Fibroblast of skin of right biceps (primary cell): ENCODE measurements at places on chromosomes 3 and 15.

DNA sequence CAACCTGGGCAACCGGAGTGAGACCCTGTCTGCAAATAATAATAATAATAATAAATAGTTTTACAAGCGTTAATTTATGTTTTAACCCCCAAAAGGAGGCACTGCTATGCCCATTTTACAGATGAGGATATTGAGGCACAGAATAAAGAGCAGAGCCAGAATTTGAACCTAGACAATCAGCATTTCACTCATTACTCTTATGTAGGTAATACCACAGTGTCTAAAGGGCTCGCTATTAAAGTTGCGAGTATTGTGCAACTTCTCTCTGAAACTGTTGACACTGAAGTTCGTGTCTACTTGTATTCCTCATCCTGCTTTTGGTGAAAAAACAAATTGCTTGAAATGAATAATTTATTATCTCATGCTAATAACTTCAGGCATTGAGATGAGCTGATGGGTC is 2.8 kb downstream of the C2CD4A start:
- no peak for DNase-seq

DNA sequence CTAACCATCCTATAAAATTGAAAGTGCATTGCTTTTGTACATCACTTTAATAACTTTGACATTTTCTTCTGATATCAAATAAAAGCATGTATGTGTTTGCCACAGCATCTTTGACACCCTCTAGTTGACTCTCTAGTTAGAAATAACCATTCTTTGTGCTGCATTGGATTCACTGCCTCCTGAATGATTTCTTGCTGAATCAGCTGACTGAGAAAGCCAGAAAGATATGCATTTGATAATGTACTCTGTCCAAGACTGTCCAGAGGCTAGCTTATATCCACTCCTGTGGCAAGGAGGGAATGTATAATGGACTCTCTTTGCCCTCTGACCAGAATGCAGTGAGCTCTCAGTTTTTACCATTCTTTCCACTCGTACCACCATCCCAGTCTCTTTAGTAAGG is 6.2 kb downstream of the RAB11A start:
- DNase-seq = no peak

DNA sequence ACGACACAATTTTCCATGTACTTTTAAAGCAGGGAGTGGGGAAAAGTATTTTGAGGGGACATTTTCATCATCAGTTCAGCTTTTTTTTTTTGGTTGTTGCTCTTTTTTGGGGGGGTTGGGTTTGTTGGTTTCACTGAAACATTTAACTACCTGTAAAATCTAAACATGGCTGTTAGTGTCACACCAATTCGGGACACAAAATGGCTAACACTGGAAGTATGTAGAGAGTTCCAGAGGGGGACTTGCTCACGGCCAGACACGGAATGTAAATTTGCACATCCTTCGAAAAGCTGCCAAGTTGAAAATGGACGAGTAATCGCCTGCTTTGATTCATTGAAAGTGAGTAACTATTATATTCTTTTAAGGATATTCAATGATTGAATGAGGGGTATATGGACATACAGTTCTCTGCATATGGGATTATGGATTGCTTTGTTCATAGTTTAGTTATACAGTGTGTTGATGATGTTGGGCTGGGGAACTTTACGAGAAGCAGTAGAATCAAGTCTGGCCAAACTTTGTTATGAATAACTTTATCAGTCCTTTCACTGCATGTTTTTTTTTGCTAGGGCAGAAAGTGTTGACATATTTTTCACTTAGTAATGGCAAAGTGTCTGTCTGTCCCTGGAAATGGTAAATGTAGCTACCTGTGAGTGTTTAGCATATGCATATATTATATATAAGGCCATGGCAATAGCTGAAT is 31.5 kb downstream of the MBNL1 start:
- DNase-seq = peak; percentile 43

DNA sequence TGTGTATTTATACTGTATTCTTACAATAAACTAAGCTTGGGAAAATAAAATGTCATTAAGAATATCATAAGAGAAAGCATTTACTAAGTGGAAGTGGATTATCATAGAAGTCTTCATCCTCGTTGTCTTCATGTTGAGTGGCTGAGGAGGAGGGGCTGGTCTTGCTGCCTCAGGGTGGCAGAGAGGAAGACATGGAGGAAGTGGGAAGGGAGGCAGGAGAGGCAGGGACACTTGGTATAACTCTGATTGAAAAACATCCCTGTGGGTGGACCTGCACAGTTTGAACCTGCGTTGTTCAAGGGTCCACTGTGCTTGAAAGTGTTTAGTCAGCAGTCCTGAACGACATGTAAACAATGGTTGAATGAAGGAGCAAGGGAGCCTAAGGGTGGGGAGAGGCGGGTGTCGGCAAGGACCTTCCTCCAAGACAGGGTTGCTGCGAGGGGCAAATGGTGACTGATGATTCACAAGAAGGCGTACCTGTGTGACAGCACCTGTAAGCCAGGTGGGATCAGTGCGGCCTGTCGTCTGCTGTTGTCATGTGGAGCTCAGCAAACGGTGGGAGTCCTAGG is 103.8 kb upstream of the KLF13 start:
- DNase-seq = no peak

DNA sequence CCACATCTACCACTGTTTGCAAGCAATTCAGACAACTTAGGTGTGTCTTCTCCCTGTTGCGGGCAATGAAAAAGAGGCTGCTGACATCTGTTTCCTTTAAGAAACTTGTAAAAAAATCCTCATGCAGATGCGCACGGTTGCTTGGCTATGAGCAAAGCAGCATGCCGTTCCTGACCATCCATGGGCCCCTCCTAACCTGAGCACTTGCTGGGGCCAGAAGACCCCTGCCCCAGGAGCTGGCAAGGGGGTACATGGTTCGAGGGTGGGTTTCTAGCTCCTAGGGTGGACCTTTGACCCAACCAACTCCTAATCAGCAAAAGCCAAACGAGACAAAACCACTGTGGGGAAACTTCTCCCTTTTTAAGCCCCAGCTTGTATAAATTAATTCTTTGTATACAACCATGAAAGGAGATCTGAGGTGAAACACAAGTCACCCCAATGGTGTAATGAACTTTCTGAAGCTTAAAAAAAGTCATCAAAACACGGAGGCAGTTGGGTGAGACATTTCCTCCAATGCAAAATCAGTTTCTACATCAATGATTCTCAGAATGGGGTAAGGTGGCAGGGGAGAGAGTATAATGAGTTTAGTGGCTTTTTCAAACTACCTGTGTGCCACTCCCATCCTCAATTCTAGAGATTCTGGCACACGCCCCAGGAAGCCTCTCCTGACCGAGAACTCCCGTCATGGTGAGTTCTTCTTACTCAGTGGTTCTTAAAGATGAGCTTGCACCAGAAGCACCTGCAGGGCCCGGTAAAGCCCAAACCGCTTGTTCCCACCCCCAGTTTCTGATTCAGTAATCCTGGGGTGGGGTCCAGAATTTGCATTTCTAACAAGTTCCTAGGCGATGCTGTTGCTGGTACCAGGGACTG is 44.1 kb downstream of the CPN2 start:
- DNase-seq = no peak

DNA sequence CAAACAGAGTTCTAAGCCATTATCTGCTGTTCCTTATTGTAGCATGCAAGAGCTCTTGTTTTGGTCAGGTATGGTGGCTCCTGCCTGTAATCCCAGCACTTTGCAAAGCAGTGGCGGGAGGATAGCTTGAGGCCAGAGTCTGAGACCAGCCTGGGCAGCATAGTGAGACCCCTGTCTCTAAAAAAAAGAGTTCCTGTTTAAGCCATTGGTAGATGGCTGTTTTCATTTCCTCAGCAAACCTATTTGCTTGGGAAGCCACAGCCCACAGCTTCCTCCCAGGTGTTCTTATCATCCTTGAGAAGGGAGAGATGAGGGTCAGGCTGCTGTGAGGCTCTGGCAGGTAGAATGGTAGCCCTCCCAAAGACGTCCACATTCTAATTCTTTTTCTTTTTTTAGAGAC is 24.4 kb upstream of the FAM81A start:
- DNase-seq = no peak

GRCh38 chr3:122893282-122893681 is 98.4 kb downstream of the SLC49A4 start:
- no peak for DNase-seq

GRCh38 chr15:89441295-89441812 is 55.0 kb downstream of the RHCG start:
- no peak for DNase-seq

DNA sequence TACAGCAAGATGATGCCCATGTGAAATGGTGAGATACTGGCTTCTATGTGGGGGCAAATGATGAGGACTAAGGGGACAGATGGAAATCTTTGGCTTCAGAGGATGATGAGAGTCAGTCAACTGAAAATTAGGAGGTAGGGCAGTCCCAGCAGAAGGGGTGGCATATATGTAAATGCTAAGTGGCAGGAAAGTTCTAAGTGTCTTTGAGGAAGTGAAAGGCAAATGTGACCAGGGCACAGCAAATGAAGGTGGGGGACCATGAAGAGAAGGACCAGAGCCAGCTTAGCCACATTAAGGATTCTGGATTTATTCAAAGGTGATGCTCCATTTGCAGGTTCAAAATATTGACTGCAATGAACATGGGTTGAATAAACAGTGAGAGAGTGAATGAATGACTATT is 29.2 kb upstream of the LIMD1 start:
- no peak for DNase-seq

DNA sequence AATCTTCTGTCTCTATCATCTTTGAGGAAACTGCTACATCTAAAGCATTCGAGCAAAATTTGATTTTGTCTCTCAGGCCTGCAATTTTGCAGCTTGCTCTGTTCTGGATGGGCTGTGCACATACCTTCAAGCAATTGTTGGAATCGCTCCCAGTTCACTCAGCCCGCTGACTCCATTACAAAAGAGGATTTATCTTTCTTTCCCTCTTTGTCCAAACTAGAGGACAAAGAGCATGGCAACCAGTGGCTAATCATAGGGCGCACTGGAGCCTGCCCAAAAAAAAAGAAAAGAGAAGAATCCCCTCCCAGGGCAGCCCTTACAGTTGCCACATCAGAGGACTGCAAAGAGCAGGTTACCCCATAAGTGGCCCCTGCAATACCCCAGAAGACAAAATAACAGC is 49.0 kb upstream of the DUT start:
- DNase-seq = no peak

- peak; percentile 57 for DNase-seq
Measured at GRCh38 chr3:30618526-30618925, 12.1 kb downstream of the TGFBR2 start.

DNA sequence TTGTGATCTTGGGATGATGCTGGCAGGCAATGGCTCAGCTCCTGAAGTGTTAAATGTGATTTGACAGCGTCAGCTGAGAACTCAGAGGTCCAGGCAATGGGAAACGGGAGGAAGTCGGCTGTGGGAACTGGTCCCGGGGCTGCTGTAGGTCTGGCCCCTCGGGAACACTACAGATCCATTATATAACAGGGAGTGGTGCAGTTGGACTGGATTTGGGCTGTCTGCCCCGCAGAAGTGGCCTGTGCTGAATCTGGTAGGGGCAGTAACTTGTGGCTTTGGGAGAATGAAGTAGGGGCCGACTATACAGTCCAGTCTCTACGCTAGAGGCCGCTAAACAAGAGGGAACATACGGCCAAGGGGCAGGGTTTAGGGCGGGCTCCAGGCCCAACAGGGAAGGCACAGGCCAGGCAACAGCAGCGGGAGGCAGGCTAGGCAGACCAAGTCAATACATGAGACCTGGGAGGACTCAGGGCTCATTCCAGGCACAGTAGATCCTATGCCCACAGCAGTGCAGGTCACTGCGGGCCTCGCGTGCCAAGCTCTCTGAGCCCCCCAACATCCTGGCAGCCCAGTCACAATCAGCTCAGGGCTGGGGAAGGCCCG is 20.3 kb upstream of the IL16 start:
- DNase-seq = no peak

GRCh38 chr3:170488802-170489201 is 70.1 kb downstream of the CLDN11 start:
- DNase-seq = peak; percentile 43

GRCh38 chr3:16383864-16384263 is 118.9 kb downstream of the OXNAD1 start:
- no peak for DNase-seq

GRCh38 chr3:119195911-119196310 is 22.5 kb downstream of the UPK1B start:
- DNase-seq = peak; percentile 58

GRCh38 chr3:22353126-22353525 is 602.1 kb upstream of the ZNF385D start:
- DNase-seq = no peak

DNA sequence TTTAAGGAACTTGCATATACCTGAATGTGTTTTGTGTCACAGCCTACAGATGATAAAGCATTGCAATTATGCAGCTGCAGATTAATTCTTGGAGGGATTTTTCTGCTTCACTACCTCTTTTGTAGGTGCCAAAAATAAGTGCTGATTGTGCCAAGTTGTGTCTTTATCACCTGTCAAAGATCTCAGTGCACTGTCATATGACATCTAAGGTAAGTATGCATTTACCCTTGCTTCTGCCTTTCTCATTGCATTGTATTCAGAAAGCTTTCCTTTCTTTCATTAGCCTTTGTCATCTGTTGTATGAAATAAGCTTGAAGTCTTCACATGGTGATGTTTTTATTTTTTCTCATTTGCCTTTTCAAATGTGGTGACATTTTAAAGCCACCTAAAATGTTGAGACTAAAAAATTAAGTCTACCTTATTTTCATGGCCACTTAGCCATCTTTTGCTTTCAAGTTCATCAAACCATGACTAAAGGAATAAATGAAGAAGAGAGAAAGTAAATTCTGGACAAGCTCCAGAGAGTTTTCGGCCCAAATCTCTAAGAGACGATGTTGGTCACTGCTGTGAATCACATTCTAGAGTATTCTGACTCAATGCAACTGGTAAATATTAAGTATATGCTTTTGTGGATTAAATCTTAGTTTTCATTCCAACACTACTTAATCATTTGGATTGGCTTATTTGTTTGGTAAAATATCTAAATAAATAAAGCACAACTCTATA is 381.8 kb upstream of the EPHA3 start:
- no peak for DNase-seq

DNA sequence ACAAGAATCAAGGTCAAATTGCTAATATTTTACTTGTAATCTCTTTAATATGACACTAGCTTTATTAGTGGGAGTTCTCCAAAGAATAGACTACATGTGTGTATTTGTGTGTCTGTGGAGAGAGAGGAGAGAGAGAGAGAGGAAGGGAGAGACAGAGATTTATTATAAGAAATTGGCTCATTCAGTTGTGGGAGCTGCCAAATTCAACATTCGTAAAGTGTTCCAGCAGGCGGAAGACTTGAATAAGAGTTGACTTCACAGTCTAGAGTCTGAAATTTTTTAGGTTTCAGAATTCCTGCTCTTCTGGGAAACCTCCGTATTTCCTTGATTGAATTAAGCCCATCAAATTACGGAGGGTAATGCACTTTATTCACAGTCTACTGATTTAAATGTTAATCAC is 4.7 kb upstream of the CLDN1 start:
- DNase-seq = peak; percentile 77
